ENCODE measurements at places on chromosomes 13 and 19.

DNA sequence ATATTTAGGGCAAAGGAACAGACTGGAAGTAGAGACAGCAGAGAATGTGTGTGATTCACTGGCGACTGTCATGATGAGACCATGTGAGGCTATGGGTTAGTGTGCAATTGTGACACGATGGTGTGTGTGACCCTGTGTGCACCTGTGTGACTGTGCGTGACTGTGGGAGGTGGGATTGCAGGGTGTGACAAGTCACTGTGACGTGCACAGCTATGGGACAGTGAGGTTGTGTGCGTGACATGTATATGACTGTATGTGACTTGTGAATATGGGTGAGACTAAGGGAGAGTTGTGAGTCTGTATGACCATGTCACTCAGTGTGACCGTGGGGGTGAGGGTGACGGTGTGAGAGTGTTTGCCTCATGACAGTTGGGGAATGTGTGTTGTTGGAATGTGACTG is 3.4 kb upstream of the GIPR start:
- no peak for DNase-seq

DNA sequence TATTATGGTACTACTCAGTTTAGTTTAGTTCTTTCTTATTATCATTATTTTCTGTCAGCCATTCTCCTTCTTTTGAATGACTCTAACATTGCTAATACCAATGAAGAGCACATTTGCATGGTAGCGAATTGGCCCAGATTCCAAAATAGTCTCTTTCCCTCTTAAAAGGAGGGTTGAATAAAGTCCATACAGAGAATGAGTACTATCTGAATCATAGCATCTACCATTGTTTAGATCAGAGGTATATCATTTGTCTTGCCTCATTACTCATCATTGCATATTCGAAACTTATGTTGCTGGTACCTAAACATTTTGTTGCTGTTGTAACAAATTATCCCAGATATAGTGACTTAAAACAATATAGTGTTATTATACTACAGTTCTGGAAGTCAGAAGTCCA is 1235.3 kb upstream of the ATXN8OS start:
- DNase-seq: no peak

GRCh38 chr13:39379118-39379517 is 223.9 kb downstream of the LHFPL6 start:
- DNase-seq: no peak

GRCh38 chr19:3478409-3479176 is 1.7 kb downstream of the SMIM24 start:
- no peak for DNase-seq

- no peak for DNase-seq
Observed at GRCh38 chr13:60165391-60166099, 1.8 kb upstream of the DIAPH3 start.

- DNase-seq: peak; percentile 70
Observed at GRCh38 chr19:29672933-29673336, 7.7 kb downstream of the PLEKHF1 start.

DNA sequence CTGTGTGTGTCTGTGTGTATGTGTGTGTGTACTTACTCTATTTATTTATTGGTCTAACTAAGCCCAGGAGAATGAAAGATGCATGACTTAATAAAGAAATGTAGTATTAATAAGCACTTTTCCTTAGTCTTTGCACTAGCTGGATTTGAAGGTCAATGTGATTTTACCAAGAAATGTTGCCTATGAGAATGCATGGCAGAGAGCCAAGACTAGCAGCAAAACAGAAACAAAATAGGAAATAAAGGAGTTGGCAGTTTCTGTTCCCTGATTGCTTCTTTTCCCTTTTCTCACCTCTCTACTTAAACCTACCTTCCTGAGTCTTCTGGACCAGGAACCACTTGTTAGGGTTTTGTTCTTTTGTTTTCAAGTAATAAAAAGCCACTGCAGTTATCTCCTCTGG is 286.1 kb downstream of the KCTD12 start:
- DNase-seq: no peak

DNA sequence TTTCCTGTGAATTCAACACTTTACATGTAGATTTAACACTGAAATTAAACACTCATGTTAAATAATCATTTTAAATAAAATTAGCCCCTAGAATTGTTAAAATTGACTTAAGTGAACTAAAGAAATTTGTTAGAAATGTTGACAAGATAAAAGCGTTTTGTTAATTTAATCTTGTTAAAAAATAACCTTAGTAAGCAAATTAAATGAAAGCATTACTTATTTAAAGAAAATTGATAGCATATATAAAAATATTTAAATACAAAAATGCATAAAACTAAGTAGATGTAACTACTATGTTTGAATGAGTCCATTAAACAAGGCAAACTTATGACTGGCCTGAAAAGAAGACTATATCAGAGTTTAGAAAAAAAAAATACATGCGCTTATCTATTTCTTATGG is 99.0 kb upstream of the TRPC4 start:
- DNase-seq: no peak

DNA sequence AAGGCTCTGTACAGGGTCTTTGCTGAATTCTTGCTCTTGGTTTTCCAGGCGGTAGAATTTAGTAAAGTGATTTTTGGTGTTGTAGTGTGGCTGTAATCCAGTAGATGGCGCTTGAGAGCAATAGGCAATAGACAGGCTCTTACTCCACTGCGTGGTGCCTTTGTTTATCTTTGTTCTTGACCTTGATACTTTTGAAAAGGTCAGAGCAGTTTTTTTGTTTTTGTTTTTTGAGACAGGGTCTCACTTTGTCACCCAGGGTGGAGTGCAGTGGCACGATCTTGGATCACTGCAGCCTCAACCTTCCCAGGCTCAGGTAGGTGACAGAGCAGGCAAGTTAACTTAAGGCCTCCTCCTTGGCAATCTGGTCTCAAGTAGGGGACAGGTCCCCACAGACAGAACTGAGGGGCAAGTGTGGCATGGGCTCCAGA is 12.2 kb upstream of the LILRA5 start:
- DNase-seq: peak; percentile 13

GRCh38 chr13:33543631-33544265 is 258.2 kb upstream of the STARD13 start:
- no peak for DNase-seq

DNA sequence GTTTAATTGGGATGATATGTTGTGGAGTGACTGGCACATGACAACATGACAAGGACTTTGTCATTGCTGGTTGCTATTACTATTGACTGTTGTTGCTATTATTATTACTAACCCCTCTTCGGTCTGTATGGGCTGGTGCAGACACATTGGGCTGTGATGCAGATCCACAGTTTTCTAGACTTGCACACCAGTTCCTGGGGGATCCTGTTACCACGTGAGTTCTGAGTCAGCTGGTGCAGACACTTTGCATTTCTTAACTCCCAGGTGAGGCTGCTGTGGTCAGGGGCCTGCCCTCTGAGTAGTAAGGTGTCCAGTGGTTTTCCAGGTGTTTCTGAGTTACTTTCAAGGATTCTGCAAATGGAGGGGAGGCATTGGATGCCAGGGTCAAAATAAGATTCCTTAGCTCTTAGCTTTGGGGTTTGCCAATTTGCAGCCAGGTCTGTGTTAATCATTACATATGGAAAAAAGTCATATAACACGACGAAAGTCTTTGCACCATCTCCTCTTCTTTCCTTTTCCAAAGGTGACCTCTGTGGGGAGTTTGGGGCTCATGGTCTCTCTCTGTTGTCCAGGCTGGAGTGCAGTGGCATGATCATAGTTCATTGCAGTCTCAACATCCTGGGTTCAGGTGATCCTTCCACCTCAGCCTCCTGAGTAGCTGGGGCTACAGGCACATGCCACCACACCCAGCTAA is 19.3 kb downstream of the BICRA start:
- no peak for DNase-seq

DNA sequence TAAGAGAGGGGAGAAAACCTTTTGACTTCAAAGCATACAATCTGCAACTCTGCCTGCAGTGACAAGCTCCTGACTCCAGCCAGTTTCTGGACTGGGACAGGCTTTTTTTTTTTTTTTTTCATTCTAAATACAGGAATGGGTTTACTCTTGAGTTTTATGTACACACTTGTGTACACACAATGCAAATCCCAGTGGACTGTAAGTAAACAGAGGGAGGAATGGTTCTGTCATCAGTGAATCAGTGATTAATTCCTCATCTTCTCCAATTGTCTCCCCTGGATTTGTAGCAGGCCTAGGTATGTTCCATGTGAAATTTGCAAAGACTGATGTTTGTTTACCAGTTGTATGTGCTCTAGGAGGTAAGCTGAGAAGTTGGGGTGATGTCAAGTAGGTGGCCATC is 184.8 kb downstream of the SHISA2 start:
- no peak for DNase-seq

DNA sequence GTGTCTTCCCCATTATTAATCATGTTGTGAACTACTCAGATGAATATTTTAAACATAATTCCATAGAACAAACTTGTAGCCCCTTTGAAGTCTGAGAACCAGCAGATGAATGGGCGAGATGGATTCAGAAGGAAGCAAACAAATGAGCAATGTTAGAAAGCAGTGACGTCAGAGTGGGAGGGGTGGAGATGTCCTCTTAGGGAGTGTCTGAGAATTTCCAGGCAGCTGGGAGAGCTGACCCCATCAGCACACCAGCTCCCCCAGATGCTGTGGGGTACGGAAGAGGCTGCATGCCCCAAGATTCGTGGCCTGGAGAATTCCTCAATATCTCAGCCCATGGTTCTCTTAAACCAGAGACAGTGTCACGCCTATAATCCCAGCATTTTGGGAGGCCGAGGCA is 68.6 kb downstream of the DPF1 start:
- no peak for DNase-seq

GRCh38 chr13:77915686-77916085 is 2.9 kb downstream of the EDNRB start:
- no peak for DNase-seq

DNA sequence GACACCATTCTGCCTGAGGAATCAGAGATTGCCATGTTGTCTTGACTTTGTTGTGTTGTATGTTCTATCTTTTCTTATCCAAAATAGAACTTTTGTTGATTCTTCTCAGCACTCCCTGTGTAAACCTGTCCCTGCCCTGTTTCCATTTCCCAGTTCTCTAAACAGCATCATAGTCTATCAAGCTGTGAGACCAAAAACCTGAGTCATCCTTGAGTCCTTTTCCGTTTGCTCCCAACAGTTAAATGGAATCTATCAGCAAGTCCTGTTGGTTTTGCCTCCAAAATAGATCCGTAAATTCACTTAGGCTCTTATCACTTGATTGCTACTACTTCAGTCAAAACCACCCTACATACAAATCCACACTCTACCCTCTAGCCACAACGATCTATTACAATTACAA is 667.1 kb downstream of the PCDH9 start:
- no peak for DNase-seq

GRCh38 chr13:89980896-89981295 is 1366.6 kb upstream of the MIR17HG start:
- no peak for DNase-seq

Measured in activated naive CD8-positive, alpha-beta T cell treated with anti-CD3 and anti-CD28 coated beads, Interleukin-2, amount 50 U/mL, for 16 hours (primary cell).